HEK293T (cell line): ENCODE measurements at places on chromosomes 16 and 17.
A peak's percentile ranks its signal among the peaks of the same experiment; 100 is the strongest.

DNA sequence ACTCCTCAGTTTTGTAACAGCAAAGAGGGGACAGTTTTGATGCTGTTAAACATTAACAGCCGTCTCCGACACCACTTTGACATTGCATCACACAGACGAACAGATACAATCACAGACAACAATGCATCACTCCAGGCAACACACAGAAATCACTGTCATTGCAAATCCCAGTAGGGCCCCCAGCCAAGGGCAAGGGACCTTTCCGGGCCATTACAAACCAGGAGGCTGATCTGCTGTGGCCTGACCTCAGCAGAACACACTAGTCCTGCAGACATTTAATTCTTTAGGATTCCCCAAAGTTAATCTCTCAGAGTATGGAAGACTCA, 136.2 kb upstream of the RCVRN start:
- no peak for DNase-seq

DNA sequence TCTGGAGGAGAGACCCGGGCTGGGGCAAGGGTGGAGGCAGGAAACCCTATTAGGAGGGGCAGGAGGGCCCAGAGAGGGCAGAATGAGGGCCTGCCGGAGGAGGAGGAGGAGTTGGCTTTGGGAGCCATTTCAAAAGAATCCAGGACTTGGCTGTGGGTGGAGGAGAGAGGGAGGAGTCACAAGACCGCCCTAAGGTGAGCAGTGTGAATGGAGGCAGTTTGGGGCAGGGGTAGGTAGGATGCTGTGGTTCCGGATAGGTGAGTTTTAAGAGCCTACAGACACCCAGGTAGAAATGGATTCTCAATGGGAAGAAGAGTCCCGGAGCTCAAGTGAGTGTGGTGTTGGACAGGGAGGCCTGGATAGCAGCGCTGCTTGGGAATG, 80.3 kb downstream of the ARHGAP23 start:
- no peak for DNase-seq

DNA sequence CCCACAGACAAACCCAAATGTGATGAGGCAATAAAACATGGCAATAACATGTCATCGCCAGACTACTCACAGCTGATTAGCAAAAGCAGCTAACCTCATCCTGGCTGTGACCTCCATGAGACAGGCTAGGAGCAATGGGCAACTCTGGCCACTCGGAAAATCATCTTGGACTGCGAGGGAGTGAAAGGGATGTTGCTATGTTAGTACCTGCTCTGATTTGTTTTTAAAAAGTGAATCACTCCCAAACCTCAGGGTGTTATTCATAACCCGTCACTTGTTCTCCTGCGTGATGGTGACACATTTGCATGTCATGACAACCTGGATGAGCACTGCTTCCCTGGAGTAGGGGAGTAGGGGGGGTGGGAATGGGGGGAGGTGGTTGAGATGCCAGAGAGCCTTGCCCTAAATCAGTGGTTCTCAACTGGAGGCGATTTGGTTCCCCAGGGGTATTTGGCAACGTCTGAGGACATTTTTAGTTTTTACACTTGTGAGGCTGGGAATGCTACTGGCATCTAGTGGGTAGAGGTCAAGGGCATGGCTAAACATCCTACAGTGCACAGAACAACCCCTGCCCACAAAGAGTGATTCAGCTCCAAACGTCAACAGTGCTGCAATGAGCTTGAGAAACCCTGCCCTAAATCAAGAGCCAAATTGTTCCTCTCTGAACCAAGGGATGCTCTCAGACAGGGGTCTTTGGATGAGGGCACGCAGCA, 241.7 kb downstream of the SOX9 start:
- no peak for DNase-seq

GRCh38 chr16:66750279-66751052, 943 bp downstream of the DYNC1LI2 start:
- no peak for DNase-seq

DNA sequence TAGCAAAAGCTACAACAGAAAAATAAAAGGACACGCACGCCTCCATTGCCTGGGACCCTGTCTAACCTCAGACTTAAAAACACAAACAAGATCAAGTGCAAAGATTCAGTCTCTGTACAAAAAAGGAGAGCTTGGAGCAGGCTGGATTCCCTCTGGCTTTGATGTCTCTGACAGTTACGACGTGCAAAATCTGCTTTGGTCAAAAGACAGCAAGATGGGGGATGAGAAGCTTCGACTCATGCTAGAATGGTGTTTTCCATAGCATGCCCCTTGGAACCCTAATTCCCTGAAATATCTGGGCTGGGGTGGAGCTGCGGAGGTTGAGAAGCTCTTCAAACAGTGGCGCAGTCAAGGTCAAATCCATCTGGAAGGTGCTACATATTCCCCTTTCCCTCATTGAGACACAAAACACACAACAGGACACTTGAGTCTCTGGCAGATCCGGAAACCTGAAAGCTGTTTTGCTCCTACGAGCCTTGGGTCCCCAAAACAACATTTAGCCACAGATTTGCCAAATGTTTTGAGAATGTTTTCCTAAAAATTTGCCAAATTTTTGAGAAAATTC, 9.1 kb downstream of the MYH11 start:
- no peak for DNase-seq

DNA sequence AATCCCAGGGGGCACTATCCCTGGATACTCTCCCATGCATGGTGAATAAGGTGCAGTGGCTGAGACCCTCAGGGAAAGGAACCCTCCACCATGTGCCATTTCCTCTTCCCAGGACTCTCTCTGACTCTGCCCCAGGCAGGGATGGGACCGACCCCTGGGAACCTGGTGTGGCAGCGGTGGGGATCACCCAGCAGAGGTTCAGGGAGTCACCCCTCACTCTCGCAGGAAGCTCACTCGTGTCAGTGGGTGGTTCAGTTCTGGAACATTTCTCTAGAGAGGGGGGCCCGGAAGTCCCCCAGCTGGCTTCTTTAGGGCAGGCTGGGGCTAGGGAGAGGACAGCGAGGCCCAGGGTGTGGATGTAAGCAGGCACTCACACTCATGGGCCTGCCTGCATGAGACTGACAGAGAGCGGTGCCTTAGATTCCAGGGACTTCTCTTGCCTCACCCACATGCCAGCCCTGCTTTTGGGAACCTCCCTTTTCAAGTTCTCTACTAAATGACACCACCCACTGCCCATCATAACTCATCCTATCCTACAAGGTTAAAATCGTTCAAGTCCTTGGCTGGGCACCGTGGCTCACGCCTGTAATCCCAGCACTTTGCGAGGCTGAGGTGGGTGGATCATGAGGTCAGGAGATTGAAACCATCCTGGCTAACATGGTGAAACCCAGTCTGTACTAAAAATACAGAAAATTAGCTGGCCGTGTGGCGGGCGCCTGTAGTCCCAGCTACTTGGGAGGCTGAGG, 109.7 kb upstream of the SDK2 start:
- no peak for DNase-seq

DNA sequence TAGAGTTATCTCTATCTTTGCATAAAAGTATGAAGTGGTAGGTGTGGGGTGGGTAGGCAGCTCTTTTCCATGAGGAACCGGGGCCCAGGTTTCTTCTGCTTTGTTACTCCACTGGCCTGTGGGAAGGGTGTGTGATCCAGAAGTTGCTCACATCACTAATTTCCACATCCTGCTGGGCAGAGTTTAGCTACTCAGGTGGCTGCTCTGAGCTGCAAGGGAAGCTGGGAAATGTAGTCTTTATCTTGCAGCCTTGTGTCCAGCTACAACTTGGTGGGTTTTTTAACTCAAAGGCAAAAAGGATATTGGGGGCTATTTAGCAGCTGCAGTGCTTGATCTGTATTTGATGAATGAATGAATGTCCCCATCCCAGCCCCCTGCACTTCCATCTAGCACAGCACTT, 335.3 kb downstream of the SNX29 start:
- DNase-seq, result no peak

- DNase-seq, result no peak
These were observed 76.7 kb downstream of the CCT6B start for GRCh38 chr17:34884597-34884996.

DNA sequence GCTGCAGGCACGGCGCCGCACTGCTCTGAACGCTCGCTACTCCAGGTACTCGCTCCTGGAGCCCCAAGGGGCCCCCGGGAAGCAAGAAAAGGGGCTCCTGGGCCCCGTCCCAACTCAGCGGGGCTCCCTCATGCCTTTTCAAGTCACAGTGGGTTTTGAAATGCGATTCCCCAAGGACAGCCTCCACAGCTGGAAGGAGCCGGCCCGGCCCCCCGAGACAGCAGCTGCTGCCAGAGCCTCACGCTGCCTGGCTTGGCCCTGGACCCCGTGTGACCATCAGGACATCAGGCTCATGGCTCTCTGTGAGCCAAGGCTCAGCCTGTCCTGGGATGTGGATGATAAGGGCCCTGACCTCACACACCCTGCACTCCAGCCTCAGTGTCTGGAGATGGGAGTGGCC, 80.6 kb downstream of the LMF1 start:
- DNase-seq, result no peak

GRCh38 chr17:78665387-78665951, 88.3 kb upstream of the DNAH17 start:
- no peak for DNase-seq

GRCh38 chr16:85846461-85846860, 47.0 kb downstream of the COX4I1 start:
- DNase-seq, result no peak

- no peak for DNase-seq
These were observed 5.4 kb downstream of the PDE6G start for GRCh38 chr17:81650951-81651350.

DNA sequence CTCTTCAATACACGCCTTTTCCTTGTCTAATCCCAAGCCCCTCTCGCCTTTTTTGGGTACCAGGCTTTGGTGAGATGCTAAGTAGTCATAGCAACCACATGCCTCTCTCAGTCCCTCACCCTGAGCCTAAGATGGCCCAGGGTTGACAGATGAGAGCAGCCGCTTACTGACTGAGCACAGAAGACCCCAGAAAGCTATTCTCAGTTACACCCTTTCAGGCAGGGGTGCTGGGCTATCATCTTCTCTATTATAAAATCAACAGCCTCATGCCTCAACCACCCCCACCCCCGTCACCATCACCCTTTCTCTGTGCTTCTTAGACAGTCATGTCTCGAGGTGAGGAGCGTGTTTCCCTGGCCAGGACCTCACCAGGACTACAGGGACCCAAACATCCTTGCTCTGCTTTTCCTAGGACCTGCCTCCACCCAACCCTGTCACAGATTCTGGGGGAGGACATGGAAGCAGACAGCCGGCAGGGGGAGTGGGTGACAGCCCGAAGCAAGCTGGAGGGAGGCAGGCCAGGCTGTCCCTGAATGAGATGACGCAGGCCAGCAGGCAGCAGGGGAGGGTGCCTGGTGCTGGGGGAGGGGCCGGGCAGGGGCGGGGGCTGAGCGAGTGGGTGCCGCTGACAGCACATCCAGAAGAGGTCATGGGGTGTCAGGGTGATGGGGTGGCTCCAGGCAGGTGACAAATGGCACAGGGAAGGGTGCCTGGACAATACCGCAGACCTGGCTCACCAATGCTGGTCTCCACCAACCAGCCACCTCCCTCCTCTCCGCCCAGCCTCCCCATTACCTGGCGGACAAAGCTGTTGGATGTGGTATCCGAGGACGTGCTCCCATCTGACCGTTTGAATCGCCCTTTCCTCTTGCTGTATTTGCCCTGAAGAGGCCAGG, 3.1 kb downstream of the CACNB1 start:
- DNase-seq, result peak; percentile 67

DNA sequence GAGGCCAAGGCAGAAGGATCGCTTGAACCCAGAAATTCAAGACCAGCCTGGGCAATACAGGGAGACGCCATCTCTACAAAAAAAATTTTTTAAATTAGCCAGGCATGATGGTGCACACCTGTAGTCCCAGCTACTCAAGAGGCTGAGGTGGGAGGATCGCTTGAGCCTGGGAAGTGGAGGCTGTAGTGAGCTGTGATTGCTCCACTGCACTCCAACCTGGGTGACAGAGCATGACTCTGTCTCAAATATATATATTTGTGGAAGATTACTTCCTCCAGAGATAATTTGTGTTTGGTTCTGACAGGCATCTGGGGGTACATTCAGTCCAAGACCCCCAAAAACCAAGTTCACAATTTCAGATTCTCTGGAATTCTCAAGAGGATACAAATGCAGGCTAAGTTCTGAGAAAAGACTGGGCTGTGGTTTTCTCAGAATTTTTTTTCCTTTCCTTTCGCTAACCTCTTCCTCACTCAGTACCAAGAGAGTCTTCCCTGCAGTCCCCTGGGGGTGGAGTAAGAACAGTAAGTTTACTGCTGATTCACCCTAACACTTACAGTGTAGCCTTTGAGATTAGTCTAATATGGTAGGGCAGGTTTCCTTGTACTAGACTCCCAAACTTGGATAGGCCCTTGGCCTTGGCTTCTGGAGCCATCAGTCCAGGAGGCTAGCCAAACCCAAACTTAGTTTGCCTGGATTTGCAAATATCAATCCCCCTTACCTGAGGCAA, 15.1 kb downstream of the GSDMB start:
- no peak for DNase-seq

DNA sequence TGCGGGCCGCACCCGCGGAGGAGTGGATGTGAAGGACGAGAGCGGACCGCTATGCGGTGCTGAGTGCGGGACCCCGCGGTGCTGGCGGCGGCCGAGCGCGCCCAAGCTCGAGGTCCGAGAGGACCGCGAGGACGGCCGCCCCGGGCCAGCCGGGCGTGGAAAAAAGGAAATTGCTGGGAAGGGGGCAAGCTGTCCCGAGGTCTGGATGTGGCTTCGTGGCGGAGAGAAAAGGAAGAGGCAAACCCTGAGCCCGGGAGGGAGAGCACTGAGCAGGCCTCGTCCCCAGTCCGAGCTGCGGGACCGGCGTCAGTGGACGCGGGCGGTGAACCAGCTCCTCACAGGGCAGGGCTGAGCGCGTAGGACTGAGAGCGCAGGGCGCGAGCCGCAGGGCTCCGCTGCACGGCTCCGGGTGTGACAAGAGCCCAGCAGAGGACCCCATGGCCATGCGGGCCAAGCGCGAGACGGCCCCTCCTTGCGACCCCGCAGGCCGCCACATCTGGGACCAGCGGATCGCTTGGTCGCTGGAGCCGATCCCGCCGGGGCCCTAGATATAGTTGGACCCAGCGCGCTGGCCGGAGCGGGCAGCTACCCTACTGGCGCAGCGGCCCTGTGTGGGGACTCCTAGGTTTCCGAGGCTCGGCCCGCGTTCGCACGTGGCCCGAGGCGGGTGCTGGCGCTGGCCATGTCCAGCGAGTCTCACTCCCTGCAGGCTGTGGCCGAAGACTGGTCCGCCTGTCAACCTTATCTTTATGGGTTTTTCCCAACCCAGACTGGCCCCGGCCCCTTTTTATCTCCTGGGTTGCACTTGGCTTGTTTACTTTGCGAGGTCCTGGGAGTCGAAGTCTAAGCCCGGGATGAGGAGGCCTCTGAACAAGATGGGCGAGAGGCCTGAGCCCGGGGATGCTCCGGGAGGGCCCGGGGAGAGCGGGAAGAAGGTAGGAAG, 2.4 kb downstream of the TBX4 start:
- DNase-seq, result no peak

GRCh38 chr17:7258731-7259554, 3.3 kb downstream of the CLDN7 start:
- no peak for DNase-seq

- no peak for DNase-seq
These were observed 7.1 kb downstream of the KRT13 start for GRCh38 chr17:41498276-41498675.

DNA sequence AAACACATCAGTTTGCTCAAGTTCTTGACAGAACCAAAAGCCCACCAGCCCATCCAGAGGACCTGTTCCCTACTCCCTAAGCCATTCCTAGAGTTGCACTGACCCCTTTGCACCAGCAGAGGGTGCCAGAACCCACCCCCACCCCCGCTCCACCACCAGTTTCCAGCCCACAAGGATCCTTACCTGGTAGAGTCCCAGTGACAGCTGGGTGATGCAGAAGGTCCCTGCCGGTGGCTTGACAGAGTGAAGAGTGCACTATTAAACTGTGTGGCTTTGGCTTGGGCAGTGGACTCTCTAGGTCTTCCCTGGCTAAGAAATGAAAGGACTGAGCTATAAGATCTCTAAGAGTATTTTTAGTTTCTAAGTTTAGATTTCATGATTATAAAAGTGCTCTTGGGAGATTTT, 73.3 kb upstream of the MTMR4 start:
- peak; percentile 83 for DNase-seq
